ENCODE measurements at places on chromosomes 7 and 10.
A peak's percentile ranks its signal among the peaks of the same experiment; 100 is the strongest.

DNA sequence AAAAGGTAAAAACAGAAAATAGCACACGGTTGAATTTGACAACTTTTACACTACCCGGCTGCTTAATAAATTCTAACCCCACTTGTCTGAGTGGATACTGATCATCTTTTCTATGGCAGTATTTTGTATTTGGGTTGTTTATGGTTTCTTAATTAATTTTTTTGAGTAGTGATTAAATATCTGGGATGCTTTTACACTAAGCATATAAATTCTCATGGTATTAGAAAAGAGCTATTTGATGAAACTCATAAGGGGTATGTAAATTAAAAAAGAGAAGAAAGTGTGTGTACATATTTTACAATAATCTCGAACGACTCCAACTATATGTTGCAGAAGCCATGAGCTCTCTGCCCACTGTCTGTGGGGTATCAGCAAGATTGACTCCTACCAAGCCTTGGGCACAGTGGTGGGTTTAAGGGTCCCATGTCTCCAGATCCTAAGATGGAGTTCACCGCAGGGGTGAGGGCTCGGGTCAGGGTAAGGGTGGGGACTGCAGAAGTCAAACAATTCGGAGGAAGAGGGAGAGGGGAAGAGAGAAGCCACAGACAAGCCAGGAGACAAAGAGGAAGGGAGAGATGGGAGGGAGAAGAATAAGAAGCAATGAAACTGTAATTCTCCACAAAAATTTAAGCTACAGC is 7.6 kb upstream of the HOXA13 start:
- no peak for DNase-seq

DNA sequence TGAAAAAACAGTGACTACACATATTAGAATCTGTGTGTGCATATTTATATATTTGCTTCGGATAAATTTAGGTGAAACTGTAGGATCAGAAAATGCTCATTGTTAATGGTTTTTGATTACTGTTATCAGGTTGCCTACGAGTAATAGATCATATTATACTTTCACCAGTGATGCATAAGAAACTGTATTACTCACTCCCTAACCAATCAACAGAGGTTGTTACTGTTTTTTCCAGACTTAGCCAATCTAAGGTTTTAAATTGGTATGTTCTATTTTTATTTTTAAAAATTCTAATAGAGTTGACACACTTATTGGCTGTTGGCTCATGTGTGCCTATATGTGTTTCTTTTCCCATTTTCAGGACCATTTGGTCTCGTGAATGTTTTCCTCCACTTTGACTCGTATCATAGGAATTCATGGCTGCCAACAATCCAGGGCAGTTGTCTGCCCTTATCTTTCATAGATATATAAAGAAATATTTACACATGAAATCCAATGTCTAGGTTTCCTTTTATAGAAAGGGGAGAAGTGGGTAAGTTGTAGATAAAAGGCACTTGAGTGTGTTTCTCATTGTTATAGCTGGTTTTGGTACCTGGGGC is 59.2 kb downstream of the ANLN start:
- DNase-seq, result no peak

DNA sequence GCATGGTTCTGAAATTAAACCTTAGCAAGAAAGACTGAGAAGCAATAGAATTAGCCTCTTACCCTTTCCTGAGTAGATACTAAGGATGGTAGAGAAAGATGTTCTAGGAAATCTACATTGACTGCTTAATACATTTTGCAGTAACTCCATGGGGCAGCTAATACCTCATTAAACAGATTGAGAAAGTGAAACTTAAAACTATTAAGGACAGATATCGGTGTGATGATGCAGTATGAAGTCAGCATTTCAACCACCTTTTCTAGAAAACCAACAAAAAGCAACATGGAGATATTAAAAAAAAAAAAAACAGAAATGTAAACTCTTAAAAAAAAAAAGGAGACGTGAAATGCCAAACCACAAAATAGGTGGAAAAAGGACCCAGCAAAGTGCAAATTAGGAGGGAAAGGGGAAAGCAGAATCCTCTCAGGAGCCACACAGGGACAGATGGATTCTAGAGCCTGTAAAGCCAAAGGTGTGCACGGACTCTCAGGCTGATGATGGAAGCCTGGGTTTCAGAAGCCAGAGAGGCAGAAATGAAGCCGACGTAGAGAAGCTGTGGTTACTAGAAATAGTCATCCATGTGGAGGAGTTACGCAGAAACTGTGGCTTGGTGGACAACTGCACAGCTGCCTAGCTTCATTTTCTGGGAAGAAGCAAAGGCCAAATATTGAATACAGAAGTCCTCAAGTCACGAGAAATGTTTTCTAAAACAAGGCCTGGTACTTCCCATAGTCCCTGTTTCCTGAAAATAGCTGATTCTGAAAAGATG is 38.1 kb upstream of the GPR141 start:
- peak; percentile 34 for DNase-seq

DNA sequence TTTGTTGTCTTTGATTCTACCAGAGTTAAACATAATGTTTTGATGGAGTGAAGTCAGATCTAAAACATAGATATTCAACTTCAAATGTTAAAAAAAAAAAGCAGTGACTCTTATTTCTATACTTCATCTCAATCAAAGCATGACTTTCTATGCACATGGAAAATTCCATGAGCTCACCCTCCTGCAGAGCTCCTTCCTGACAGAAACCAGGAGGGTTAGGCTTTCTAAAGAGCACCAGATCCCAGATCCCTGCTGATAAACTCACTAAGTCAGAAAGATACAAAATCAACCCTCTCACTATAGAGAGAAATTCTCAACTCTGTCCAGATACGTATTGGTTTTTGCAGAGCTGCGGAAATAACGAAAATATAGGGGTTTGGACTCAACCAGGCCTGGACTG is 122.6 kb downstream of the FAM107B start:
- DNase-seq, result no peak

- no peak for DNase-seq
Measured at GRCh38 chr10:55793024-55793423, 568.0 kb downstream of the ZWINT start.

GRCh38 chr10:77669892-77670291 is 32.3 kb upstream of the KCNMA1 start:
- no peak for DNase-seq

- DNase-seq, result no peak
Measured at GRCh38 chr10:21368728-21369425, 156.6 kb downstream of the SKIDA1 start.

- DNase-seq, result no peak
Measured at GRCh38 chr7:38315410-38315809, 42.0 kb upstream of the TARP start.

GRCh38 chr10:92142512-92142911 is 148.4 kb downstream of the CPEB3 start:
- no peak for DNase-seq

DNA sequence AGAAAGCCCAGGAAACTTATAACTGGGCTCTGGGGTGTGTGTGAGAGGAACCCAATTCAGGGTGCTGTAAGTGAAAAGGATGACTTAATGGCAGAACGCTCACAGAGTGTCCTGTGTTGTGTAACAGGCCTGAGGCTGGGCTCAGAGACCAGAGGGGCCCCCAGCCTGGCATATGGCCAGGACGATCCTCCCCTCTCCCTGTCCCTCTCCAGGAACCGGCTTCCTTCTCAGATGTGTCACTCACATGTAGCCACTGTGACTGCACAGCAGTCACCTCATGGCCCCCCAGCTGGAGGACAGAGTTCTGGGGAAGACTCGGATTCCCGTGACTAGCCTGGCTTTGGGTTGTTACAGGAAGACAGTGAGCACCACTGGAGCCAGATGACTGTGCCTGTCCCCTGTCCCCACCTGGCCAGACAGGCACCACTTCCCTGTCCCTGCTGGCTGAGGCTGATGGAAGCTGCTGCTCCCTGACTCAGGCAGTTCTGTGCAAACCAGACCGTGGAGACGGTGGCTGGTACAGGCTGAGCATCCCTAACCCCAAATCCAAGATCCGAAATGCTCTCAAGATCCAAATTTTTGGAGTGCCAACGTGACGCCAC is 220.5 kb downstream of the MLLT10 start:
- DNase-seq, result no peak

DNA sequence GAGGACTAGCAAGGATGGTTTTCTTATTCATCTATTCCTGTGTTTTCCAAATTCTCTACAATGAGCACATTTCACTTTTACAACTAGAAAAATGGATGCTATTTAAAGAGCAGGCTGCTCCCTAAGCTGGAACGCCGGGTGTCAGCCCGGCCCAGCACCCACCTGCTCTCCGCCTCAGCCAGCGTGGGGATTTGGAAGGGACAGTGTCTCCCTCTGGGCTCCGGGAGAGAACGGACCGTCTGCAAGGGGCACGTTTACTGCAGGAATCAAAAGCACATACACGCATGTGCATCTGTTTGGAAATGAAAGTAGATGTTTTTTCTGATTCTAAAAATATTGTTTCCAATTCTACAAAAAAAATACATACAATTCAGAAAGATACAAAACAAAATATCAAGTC is 2.3 kb upstream of the JAKMIP3 start:
- DNase-seq, result no peak

- DNase-seq, result no peak
Measured at GRCh38 chr10:17233286-17233991, 5.4 kb downstream of the VIM start.

DNA sequence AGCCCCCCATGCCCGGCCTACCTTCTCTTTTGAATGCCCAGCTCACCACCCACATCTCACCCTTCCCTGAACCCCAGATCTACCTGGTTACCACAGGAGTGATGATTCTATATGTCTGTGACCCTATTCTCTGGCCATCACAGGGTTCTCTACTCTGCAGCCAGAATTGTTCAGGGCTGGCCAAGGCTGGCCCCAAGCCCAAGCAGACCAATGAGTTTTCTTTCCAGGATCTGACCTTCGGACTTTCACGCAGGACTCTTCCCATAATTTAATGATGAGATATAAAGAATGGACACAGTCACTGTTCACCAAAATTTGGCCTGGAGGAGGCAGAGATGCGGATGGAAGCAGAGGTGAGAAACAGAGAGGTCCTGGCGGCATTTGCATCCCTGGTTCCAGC is 72.6 kb downstream of the PIP4K2A start:
- DNase-seq, result no peak

DNA sequence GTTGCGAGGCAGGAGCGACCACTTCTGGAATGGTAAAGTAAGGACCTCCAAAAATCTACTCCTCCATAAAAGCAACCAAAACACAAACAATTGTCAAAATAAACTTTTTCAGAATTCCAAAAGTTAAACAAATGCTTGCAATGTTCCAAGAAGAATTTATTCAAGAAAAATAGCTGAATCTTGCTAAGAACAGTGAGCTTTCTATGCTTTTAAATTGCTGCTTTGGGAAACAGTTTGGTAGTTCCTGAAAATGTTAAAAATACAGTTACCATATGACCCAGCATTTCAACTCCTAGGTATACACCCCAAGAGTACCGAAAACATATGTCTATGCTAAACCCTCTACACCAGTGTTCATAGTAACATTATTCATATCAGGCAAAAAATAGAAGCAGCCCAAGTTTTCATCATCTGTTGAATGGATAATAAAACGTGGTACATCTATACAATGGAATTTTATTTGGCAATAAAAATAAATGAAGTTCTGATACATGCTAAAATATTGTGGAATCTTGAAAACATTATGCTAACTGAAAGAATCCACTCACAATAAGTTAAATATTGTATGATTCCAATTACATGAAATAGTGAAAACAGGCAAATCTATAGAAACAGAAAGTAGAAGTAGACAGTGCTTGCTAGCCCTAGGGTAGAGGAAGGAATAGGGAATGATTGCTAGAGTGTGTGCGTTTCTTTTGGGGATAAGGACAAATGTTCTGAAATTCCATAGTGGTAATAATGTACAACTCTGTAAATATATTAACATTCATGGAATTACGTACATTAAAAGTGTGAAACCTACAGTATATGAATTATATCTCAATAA is 57.0 kb downstream of the LRRN3 start:
- DNase-seq, result no peak

GRCh38 chr10:129880191-129880870 is 83.7 kb downstream of the EBF3 start:
- DNase-seq, result no peak

GRCh38 chr10:114874827-114875411 is 53.3 kb downstream of the FHIP2A start:
- no peak for DNase-seq

DNA sequence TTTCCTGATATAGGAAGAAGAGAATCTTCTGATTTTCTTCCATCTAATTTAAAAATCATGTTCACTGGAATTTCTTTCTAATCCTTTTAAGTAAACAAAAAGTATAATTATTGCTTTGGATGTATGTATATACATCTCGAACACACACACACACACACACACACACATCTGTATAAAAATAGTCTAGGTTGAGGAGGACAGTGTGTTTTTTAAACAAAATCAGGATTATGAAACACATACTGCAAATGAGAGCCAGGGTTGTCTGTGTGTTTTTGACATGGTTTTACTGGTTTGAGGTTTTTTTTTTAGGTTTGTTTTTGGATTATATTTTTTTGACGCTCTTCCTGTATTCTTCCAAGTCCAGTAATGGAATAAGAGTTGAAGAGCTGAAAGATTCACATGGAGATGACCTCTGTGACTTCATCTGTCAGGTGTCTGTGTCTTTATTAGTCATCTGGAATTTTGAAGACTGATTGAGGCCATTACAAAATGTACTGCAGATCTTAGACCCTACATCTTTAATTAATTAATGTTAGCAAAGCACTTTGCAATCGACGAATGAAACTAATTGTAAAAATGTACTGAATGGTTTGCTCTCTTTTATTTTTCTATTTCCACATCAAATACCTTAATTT is 237.1 kb downstream of the SUGCT start:
- no peak for DNase-seq

- peak; percentile 79 for DNase-seq
Measured at GRCh38 chr10:110007701-110008517, at the start of gene ADD3. TSS of gene ADD3 (plus strand) at chr10:110007984. CDS start at chr10:110100654, 92,670 bp downstream.

GRCh38 chr10:110861476-110861875 is 10.3 kb upstream of the PDCD4 start:
- DNase-seq, result no peak

GRCh38 chr7:157484411-157485081 is 147.7 kb downstream of the DNAJB6 start:
- DNase-seq, result no peak

GRCh38 chr7:43584195-43584586 is 1.3 kb downstream of the STK17A start:
- peak; percentile 40 for DNase-seq

GRCh38 chr10:88156341-88156740 is 292.9 kb downstream of the PTEN start:
- DNase-seq, result no peak

GRCh38 chr10:96044736-96045135 is 1.4 kb downstream of the CCNJ start:
- DNase-seq, result peak; percentile 27

DNA sequence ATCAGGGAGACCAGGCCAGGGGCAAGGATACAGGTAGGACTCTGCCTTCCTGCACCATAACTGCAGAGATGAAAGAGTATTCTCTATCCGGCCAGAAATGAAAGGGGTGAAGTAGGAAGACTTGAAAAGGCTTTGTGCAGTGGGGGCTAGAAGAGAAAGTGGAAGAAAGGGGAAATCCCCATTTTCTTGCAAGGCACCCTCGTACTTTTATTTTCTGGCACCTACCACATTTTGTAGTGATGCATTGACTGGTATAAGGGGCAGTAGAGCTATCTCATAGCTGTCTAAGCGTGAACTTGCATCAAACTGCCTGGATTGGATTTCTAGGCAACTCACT is 752 bp upstream of the CAMK2G start:
- no peak for DNase-seq

- DNase-seq, result no peak
Measured at GRCh38 chr10:105702211-105702610, 1061.1 kb downstream of the SORCS3 start.

All from hematopoietic multipotent progenitor cell treated with erythropoietin and hydrocortisone succinate and interleukin-3 and kit ligand, for 15 days (in vitro differentiated cells).